ENCODE measurements at places on chromosomes 6 and 20. TPM values are rescaled to one million over a fixed set of nuclear protein-coding genes. Genes with fewer than 3 reads are reported as not detected.

CALHM5 gene
- 0.17 TPM for total RNA-seq

DNA sequence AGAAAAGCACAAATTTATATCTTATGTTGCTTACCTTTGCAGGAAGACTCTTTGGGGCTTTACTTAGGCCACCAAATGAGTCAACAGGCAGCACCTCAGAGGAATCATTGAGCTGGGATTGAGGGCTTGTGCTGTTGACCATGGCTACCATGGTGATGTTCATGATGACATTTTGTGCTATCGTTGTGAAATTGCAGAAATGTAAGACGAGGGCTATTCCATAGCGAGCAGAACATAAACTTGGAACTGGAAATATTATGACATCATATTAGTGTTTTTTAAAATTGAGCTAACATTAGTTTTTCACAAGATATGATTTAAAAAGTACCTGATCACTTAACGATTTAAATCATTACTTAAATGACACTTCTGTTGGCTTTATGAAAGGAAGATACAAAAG is 11.8 kb downstream of the SLC17A3 start:
- no peak overlapping the region for H3K27ac ChIP-seq
- H3K4me3 ChIP-seq: no peak overlapping the region
- DNase-seq: no peak
- no peaks in the 10 kb centered on the region for H3K27me3 ChIP-seq

OXT gene
- not detected for total RNA-seq

- H3K27me3 ChIP-seq: no peaks in the 10 kb centered on the region
- no peak for DNase-seq
- H3K4me1 ChIP-seq: peaks cover 15% of the 10 kb centered on the region
These were observed 15.2 kb upstream of the TOX2 start for GRCh38 chr20:43899274-43900120.

BCAS1 gene
- total RNA-seq: 0.19 TPM

DNA sequence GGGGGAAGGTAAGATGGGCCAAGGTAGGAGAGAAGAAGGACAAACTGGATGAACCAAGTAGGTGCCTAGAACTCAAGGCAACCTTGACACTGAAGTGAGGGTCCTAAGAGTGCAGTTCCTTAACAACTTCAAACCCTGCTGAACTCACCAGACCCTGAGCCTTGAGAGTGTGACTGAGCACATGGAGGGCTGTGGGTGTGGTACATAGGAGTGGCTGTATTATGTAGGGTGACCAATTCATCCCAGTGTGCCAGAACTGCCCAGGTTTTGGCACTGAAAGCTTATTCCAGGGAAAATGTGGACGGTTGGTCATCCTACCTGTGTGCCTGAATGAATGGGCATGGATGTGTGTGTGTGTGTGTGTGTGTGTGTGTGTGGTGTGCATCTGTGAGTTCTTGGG is 281.8 kb downstream of the DHX35 start:
- no peaks in the 10 kb centered on the region for H3K36me3 ChIP-seq
- no peak overlapping the region for H3K4me3 ChIP-seq
- no peak overlapping the region for H3K27ac ChIP-seq
- H3K27me3 ChIP-seq: no peaks in the 10 kb centered on the region
- DNase-seq: no peak
- H3K4me1 ChIP-seq: no peaks in the 10 kb centered on the region

DNA sequence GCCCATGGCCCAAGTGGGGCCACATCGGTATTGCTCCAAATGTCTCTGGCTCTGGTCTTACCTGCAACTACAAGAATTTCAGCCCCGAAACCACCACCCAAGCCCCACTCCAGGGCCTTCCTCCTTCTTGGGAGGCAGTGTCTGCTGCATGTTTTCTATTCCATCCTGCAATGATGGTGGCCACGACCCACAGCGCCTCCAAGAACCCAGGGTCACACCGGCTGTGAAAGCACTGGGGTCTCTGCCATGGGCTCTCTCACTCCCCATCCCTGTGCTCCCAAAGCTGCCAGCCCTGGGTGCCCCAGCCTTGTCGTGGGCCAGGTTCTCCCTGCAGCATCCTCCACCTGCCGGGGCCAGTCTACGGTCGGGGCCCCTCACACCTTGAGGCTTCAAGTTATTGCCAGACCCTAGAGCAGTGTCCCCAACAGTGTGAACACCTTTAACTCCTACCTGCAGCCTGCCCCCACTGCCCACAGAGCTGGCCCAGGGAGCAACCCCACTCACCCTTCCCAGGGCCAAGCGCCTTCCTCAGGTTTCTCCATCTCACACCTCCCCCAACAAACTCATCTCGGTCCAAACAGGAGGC is 115.4 kb downstream of the JPH2 start:
- no peaks in the 10 kb centered on the region for H3K27me3 ChIP-seq
- no peaks in the 10 kb centered on the region for H3K36me3 ChIP-seq
- peak; percentile 42 for DNase-seq
- no peak overlapping the region for H3K4me3 ChIP-seq
- H3K27ac ChIP-seq: no peak overlapping the region

DNA sequence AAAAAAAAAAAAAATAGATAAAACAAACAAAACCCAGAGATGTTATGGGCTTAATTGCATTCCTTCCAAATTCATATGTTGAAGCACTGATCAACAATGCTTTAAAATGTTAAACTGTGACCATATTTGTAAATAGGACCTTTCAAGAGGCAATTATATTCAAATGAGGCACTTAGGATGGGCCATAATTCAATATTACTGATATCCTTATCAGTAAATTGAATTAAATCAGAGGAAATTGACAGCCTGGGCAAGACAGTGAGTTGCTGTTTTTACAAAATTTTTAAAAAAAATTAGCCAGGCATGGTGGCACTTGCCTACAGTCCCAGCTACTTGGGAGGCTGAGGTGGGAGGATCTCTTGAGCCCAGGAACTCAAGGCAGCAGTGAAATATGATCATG is 364.1 kb downstream of the GJA1 start:
- DNase-seq: no peak
- no peak overlapping the region for H3K4me3 ChIP-seq
- no peak overlapping the region for H3K27ac ChIP-seq
- no peaks in the 10 kb centered on the region for H3K4me1 ChIP-seq
- H3K36me3 ChIP-seq: no peaks in the 10 kb centered on the region

DNA sequence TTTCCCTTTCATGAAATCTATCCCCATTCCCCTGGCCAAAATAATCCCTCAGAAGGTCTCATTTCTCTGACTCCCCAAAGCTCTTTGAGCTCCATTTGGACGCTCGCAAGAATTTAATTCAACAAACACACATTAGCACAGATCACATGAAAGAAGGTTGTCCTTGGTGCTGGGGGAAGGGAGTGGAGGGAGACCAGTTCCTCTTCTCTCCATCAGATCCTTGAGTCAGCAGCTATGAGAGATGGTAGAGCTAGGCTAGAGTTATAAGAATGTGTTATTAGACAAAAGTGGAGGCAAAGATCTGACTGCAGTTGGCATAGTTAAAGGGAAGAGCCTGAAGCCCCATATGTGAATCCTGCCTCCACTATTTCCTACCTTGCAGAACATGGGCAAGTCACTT is 184.2 kb upstream of the CDYL start:
- no peak for DNase-seq
- H3K36me3 ChIP-seq: no peaks in the 10 kb centered on the region
- H3K4me3 ChIP-seq: no peak overlapping the region
- H3K27ac ChIP-seq: no peak overlapping the region
- no peaks in the 10 kb centered on the region for H3K4me1 ChIP-seq

FAM83D gene
- total RNA-seq: 62.6 TPM

DNA sequence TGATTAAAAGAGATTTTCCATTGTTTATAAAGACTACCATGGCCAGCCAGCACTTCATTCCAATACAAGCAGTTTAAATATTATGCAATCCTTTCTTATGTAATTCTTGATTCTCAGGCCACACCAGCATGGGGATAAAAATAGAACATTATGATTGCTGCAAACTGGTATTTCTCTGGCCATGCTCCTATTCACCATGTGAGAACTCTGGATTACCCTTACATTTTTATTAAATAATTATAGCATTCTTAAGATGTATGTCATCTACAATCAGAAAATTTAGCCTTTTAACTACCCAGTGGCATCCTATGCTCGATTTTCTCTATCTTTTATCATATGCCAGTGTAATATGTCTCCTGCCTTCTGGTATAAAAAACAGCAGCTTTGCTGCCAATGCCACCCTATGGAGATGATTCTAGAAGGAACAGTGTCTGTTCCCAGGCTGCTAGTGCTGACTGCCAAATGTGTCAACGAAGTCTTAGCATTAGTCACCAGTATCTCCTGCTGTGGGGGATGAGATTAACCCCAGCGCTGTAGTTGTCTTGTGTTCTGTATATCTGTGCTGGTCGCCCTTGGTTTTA is 501.4 kb downstream of the BCKDHB start:
- no peaks in the 10 kb centered on the region for H3K36me3 ChIP-seq
- H3K27ac ChIP-seq: no peak overlapping the region
- no peaks in the 10 kb centered on the region for H3K27me3 ChIP-seq
- H3K4me3 ChIP-seq: no peak overlapping the region

GRCh38 chr20:944774-945410 is 28.8 kb upstream of the ANGPT4 start:
- no peak overlapping the region for H3K4me3 ChIP-seq
- no peaks in the 10 kb centered on the region for H3K27me3 ChIP-seq

TAF4 gene
- total RNA-seq: 30.1 TPM

SFTA2 gene
- total RNA-seq: not detected

DNA sequence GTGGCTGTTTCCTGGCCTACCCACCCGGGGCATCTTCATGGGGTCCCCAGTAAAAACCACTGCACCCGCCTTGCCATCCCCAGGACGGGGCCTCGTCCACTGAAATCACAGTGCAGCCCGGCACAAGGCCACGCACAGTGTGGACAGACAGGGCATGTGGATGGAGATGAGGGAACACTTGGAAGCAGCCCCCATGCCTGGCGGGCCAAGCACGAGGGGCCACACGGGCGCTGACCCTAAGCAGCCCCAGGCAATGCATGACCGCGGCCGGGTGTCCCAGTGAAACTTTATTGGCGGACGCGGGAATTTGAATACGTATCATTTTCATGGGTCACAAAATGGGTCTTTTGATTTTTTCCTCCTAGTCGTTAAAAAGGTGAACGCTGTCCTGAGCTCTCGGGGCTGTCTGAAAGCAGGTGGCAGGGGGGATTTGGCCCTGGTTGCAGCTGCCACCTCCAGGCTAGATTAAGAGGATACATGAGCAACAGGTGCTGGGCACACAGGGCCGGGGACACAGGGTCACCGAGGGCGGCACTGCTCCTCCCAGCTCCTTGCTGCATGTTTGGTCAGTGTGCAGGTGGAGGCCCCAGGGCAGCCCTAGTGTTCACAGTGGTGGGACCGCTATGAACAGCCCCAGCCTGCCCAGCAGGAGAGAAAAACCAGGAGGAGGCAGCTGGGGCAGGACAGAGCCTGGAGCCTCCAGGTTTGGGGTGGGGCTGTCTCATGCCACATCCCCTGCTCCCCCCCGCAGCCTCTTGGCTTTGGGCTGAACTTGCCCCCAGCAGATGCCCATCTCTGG is 74.9 kb upstream of the SLCO4A1 start:
- no peak for DNase-seq
- no peaks in the 10 kb centered on the region for H3K36me3 ChIP-seq
- no peaks in the 10 kb centered on the region for H3K27me3 ChIP-seq
- no peak overlapping the region for H3K4me3 ChIP-seq
- no peak overlapping the region for H3K27ac ChIP-seq

DNA sequence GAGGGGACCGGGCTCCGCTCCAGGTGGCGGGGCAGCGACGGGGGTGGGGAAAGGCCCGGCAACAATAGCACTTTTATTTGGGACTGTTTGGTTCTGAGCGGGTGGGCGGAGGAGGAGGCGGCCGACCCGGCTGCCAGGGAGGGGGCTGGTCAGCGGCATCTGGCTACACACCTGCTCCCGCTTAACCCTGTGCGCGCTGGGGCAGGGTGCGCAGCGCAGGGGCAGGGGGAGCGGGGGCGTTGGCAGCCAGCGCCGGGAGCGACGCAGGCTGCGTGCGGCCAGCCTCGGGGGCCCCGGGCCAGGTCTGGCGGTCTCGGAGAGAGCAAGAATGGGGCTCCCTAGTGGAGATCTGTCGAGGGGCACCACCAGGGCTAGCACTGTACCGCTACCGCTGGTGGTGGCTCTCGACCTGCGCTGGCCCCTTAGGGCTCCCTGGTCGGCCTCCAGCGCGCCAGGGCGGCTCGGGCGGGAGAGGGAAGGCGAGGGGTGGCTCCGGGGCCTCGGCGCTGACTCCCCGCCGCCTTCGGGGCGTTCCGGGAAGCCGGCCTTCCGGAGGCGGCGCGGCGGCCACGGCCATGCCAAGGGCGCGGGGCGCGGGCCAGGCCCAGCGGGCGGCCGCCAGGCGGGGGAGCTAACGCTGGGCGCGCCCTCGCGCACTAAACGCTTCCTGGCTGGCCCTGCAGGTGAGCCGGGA is 92.4 kb downstream of the NCR2 start:
- H3K4me3 ChIP-seq: peak overlapping the region; percentile 40
- no peak overlapping the region for H3K27ac ChIP-seq
- peak; percentile 82 for DNase-seq
- H3K4me1 ChIP-seq: peaks cover 20% of the 10 kb centered on the region

DNA sequence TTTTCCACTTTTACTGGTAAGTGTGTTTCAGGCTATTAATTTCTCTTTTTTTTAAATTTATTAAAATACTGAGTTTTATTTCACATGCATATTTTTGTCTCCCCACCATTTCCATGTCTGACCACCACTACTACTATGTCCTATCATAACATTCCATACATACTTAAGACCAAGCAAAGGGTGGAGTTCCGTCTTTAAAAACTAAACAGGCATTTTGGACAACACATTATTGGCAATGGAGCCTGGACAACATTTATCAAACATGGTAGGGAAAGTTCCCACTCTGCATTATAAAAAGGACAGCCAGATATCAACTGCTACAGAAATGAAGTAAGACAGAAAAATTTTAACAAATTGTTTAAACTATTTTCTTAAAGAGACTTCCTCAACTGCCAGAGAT is 91.9 kb downstream of the LMBRD1 start:
- no peak overlapping the region for H3K27ac ChIP-seq
- no peaks in the 10 kb centered on the region for H3K27me3 ChIP-seq
- H3K4me1 ChIP-seq: no peaks in the 10 kb centered on the region
- no peak overlapping the region for H3K4me3 ChIP-seq
- no peak for DNase-seq
- H3K36me3 ChIP-seq: no peaks in the 10 kb centered on the region

DNA sequence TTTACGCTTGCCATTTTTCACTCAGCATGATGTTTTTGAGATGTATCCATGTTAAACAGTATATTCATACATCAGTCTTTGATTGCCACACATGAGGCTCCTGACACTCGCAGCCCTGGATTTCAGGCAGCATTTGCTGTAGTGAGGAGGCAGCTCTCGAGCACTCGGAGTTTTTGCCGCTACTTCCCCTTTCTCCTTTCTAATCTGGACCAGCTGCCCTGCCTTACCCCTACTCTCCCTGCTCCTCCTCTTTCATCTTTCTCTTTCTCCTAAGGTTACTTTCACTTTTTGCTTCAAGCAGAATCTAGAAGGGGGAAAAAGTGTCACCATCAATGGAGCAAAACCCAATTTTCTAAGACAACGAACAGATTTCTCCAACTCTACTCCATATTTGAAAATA is 5.9 kb upstream of the CST3 start:
- peaks cover 3% of the 10 kb centered on the region for H3K4me1 ChIP-seq
- H3K4me3 ChIP-seq: no peak overlapping the region
- no peak overlapping the region for H3K27ac ChIP-seq

Measured in H1 (cell line).